CD4-positive, alpha-beta T cell treated with Interferon gamma for 1 hour (primary cell): ENCODE measurements at places on chromosomes 5 and 9.

GRCh38 chr9:131762356-131762932 lies 22.6 kb upstream of the RAPGEF1 start:
- DNase-seq = peak; percentile 67

DNA sequence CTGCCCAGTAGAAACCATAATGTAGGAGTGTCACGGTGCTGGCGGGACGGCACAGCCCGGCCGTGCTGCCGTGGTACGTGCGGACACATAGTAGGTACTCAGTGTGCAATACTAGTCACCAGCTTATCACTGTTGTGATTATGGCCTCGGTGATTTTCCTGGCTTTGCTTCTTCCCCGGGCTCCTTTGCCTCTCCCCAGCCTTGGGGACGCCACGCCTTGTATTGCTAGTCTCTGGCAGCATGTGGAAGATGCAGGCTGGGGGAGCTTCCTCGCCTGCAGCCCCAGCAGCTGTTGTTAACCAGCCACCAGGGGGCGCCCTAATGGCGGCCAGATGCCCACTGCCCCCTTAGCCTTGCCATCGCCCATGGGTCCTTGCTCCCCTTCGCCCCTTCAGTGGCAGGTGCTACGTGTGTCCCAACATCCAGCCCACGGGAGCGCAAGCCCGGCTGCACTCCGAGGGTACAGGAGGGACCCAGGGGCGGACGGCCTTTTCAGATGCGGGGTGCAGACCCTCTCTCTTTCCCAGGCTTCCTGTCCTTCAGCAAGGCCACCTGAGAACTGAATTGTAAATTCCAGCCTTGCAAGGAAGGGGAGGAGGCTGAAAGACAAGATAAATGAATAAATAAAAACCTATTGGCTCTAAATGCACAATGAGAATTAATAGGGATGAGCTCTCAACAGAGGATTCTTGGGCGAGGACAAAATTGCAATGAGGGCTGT lies 8.0 kb downstream of the NTNG2 start:
- DNase-seq = peak; percentile 39

DNA sequence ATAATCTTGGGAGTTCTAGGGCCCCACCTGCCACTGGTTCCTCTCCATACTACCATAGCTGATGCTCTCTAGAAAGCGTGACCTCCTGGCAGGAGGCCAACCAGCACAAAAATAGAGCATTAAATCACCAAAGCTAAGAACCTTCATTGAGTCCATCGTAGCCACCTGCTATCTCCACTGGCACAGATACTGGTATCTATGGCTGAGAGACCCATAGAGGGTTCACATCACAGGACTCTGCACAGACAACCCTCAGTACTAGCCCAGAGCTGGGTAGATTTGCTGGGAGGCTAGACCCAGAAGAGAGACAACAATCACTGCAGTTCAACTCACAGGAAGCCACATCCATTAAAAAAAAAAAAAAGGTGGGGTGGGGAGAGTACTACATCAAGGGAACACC lies 509.1 kb downstream of the DTWD2 start:
- DNase-seq = no peak

GRCh38 chr5:131324303-131324702 lies 60.5 kb downstream of the CDC42SE2 start:
- no peak for DNase-seq

DNA sequence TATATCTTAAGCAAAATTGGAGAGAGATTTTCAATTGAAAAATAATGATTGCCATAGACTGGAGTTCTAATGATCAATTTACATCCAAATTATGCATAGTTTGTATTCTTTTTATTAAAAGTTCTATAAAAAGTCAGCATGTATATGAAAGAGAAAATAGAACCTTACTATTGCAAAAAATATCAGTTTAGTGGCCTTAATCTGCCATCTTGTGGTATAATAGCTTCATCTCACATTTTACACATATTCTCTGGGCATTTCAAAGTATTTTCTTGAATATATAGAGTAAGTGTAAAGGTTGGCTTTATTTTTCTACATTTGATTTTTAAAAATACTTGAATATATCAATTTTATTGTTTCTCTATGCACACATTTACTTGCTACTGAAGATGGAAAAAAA lies 1858.6 kb upstream of the CDH9 start:
- no peak for DNase-seq

- no peak for DNase-seq
Observed at GRCh38 chr5:113813466-113813865, 300.0 kb downstream of the YTHDC2 start.

GRCh38 chr9:137434498-137435380 lies 6.4 kb downstream of the ENTPD8 start:
- DNase-seq = no peak

DNA sequence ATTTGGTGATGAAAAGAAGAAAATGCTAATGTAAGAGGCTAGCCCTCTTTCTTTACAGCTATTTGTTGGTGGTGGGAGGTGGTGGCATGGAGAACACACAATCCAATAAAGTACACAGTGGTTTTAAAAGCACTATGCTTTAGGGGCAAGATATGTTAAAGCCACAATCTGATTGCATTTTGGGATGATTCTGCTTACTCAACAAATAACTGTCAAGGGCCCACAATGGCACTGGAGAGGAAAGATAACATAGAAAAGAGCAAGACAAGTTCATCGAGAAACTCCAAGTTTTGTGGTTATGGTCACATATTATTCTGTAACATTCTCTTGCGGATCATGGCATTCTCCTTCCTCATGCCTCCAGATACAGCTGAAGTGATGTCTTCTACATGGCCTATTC lies 38.8 kb downstream of the OTP start:
- no peak for DNase-seq

DNA sequence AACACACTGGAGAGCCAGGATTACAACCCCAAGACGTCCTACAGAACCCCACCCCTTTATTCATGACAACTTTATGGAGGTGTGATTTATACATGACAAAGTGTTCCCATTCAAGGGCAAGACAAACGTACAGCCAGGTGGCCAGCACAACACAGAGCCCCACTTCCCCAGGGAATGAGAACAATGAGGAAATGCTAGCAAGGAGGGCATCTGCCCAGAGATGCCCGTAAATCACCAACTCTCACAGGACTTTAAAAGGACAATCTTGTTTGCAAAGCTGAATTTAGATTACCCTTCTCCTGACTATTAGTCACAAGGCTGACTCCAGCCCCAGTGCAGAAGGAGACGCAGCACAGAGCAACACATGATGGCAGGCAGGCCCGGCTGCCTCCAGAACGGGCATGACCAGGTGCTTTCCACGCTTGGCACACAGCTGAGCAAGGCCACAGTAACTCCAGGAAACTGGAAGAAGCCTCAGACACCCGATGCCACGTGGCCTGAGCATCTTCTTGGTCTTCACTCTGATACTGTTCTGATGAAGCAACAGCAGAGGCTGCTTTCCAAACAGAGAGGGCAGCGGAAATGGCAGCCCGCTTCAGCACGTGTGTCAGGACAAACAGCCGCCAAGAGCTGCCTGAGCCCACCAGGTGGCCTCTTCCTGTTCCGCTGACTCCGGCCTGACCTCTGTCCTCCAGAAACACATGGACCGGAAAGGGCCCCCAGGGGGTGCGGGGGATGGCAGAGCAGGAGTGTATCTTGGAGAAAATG lies 51.4 kb downstream of the ROR2 start:
- no peak for DNase-seq

DNA sequence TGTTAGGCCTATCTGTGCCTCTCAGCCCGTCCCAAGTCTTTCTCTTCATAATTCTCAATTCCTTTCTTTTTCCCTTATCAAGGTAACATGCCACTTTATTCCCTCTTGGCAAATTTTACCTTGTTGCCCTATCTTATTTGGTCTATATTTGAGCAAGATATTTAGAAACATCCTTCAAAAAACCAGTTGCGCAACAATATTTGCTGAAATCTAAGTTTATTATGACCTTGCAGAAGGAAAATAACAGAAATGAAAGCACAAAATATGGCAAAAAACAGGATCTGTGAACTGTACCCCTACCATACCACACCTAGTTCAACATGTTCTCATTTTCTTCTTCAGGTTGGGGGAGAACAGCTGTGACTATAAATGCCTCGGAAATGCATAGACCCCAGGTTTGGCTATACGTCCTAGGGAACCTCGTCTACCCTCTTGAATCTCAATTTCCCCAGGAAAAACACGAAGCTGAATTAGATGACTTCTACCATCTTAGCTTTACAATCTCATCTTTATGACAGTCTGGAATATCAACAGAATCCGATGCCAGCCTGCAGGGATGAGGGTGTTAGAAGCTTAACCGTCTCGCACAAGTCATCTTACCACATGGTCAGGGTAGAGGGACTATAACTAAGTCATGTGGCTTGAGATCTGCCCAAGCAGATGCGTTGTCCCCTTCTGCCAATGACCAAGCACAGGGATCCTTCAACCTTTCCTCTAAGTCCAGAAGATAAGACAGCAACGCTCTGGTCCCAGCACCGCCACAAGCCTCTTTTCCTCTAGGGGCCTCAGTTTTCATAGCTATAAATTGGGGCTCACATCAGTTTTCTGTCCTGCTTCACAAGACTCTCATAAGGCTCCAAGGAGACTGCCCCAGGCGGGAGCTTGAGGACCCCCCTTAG lies 1.3 kb downstream of the LCP2 start:
- no peak for DNase-seq

DNA sequence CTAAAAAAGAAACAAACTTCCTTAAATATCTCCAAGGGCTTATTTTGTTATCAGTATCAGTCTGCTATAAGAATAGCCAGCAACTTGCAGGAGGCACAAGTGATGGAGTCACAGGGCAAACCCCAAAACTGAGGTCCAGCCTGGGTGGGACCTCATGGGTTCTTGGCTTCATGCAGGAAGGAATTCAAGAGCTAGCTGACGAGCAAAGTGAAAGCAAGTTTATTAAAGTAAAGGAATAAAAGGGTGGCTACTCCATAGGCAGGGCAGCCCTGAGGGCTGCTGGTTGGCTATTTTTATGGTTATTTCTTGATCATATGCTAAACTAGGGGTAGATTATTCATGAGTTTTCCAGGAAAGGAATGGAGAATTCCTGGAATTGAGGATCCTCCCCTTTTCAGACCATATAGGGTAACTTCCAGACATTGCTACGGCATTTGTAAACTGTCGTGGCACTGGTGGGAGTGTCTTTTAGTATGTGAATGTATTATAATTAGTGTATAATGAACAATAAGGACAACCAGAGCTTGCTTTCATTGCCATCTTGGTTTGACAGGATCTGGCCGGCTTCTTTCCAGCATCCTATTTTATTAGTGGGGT lies 231.9 kb downstream of the ADAMTSL1 start:
- no peak for DNase-seq

- DNase-seq = no peak
Observed at GRCh38 chr9:92644278-92644677, 25.7 kb downstream of the IPPK start.

DNA sequence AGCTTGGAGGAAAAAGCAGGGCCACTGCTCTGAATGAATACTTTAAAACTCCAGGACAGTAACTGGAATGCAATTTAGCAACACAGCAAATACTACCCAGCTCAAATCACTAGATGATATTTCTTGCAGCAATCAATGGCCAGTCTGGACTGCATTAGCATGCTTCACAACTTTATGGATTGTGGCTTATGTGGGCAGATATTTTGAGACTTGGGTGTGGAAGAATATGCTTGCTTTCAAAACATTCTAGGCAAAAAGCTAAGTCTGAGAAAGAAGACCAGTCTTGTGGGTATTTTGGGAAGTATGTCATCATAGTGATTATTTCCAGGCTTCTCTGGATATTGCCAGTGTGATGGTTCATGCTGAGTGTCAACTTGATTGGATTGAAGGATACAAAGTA lies 3.1 kb downstream of the RANBP3L start:
- no peak for DNase-seq

DNA sequence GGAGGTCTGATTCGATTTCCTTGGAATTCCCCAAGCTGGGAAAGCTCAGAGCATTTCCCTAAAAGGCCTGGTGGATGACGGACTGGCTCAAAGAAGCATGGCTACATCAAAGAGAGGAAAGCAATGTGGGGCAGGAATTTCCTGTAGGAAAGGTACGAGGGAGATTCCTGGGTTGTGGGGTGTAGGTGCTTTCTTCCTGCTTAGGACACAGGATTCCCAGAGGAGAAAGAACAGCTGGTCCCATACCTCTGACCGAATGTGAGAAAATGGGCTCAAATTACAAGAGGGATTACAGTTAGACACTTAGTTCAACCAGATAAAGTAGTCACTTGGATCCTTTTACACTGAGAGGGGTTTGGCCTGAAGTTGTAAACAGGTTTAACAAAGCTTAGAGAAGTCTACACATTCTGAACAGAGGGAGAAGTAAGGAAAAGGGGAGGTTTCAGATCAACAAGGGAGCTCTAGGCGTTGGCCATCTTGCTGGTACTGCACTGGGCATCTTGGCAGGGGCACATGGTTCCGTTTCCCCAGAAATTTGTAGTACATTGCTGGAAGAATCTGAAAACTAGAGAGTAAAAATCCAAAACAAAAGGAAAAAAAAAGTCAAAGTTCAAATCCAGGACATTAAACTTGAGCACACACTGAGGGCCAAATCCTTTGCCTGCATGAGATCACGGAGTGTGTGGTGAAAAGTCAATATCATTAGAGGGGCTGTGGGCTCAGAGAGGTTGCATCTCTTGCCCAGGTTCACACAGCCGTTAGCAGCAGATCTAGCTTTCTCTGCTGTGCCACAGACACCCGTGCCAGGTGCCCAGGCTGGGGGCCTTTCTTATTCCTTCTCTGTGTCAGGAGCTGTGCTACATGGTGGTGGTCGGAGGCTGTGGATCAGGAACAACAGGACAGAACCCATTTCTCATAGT lies 171.3 kb downstream of the RGS3 start:
- no peak for DNase-seq

DNA sequence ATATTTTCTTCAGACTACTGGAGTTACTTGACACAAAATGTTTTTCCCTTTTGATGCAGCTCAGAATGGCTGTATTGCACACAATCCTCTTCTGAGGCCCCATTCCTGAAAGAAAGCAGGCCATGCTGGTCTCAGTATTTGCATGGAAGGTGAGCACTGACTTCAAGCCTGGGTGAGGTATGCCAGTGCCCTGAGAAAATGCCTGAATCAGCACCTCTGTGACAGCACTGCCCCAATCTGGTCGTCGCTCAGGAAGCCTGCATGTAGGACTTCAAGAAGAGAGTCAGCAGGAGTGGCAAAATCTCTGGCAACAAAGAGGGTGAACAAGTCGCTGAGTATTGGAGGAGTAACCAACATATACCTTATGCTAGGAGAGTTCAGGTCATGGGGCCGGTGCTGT lies 425.2 kb upstream of the PIK3R1 start:
- no peak for DNase-seq

DNA sequence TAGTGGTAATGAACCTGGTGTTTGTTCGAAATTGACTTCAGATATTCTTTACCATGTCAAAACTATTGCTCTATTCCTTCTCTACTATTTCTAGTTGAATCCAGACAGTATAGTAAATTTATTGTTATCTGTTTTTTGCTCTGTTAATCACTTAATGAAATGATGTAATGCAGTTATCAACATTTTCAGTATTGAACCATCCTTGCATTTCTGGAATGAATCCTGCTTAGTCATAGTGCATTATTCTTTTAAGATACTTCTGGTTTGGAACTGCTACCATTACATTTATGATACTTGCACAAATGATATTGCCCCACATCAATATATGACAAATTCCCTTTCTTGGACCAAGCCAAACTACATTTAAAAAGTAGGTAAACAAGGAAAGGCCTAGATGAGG lies 554.0 kb upstream of the KLF4 start:
- no peak for DNase-seq

- DNase-seq = no peak
Observed at GRCh38 chr5:131783874-131784273, 12.9 kb downstream of the FNIP1 start.
